ENCODE measurements at places on chromosomes 5 and 9.

DNA sequence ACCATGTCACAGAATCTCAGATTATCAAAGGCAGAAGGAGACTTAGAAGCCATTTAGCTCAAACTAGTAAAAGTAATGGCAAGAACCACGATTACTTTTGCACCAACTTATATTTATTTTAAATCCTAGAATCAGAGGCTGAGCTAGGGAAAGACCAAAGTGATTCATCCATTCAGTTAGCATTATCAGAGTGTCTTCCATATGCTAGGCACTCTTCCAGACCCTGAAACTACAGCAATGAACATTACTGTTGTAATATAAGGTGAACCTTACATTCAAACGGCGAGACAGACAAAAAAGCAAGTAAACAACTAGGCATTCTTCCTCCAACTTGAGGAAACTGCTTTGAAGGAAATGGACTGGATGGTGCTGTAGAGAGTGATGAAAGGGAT, 7.9 kb downstream of the PDE6A start:
- no peak for DNase-seq

- DNase-seq = no peak
Measured at GRCh38 chr5:23235246-23235645, 272.2 kb upstream of the PRDM9 start.

GRCh38 chr5:166750376-166750775, 1541.1 kb upstream of the WWC1 start:
- DNase-seq = no peak

GRCh38 chr5:96503501-96504236, 70.6 kb upstream of the PCSK1 start:
- DNase-seq = no peak

Measured in mesothelial cell of epicardium (in vitro differentiated cells).